ENCODE measurements at places on chromosomes 16 and 17. TPM values are rescaled to one million over a fixed set of nuclear protein-coding genes. Genes with fewer than 3 reads are reported as not detected.

- H3K27ac ChIP-seq, result no peak overlapping the region
- H3K36me3 ChIP-seq, result no peaks in the 10 kb centered on the region
- DNase-seq, result no peak
- no peak overlapping the region for H3K4me3 ChIP-seq
Measured at GRCh38 chr16:10228779-10229178, 46.6 kb upstream of the GRIN2A start.

DNA sequence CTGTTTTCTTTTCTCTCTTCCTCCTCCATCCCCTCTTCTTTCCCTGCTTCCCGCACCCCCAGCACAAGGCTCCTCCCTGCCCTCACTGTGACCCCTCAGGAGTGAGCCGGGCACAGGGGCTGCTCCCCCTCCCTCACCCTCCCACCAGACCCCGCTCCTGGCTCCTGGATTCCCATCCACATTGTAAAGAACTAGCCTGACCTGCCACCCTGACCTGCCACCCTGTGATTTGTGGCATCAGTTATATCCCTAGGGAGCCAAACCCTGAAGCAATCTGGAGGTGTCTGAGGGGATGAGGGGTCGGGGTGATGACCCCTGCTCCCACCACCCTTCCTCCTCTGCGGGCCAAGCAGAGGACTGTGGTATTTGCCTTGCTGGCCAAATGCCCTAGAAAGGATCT is 98.0 kb upstream of the LHX1 start:
- H3K4me3 ChIP-seq, result no peak overlapping the region
- no peak overlapping the region for H3K27ac ChIP-seq
- no peaks in the 10 kb centered on the region for H3K36me3 ChIP-seq
- no peaks in the 10 kb centered on the region for H3K4me1 ChIP-seq
- no peaks in the 10 kb centered on the region for H3K27me3 ChIP-seq

DNA sequence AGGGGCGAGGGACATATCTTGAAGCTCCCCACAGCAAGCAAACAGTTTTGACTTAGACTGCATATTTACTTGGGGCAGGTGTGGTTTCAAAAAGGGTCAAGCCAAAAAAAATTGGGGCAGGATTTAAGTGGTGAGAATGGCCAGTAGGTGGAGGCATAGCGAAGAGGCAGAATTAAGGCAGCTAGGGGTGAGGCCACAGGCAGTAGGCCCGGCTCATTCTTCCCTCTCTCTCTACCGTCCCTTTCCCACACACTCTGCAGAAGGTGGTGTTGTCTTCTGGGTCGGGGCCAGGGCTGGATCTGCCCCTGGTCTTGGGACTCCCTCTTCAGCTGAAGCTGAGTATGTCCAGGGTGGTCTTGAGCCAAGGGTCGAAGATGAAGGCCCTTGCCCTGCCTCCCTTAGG is 2.6 kb downstream of the SHBG start:
- no peaks in the 10 kb centered on the region for H3K27me3 ChIP-seq
- H3K27ac ChIP-seq, result no peak overlapping the region
- H3K4me3 ChIP-seq, result no peak overlapping the region
- no peaks in the 10 kb centered on the region for H3K36me3 ChIP-seq

DNA sequence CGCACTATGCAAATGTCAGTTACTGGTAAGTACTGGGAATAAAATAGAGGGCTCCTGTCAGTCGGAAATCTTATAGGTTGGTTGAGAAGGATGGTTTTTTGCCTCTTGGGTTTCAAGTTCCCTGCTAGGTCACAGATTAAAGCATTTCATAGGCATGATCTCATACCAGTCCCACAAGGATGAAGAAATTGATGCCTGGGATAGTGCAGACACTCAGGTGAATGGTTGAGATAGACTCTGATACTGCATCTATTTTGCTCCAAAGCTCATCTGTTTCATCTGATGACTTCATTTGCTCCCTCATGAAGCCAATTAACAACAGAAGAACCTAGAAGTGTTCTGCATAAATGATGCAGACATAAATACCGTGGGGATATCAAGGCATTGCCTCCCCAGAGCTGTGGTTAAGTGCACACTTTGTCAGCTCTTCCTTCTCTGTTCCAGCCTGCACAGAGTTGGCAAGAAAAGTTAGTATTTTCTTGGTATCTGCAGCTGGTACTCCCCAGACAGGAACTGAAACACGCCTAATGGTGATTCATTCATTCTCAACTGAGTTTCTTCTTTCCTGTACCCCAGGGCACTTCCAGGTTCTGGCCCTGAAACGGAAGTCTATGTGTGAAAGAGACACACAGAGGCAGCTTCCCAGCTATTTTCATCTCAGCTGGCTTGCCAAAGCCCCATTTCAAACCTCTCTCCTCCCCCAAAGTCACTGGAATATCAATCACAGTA is 418.3 kb upstream of the SALL1 start:
- H3K4me3 ChIP-seq, result no peak overlapping the region
- H3K4me1 ChIP-seq, result no peaks in the 10 kb centered on the region
- H3K27me3 ChIP-seq, result no peaks in the 10 kb centered on the region

- no peak for DNase-seq
- peaks cover 29% of the 10 kb centered on the region for H3K36me3 ChIP-seq
- no peaks in the 10 kb centered on the region for H3K27me3 ChIP-seq
- H3K4me3 ChIP-seq, result no peak overlapping the region
Measured at GRCh38 chr16:25126820-25127232, 15.3 kb downstream of the LCMT1 start.

DNA sequence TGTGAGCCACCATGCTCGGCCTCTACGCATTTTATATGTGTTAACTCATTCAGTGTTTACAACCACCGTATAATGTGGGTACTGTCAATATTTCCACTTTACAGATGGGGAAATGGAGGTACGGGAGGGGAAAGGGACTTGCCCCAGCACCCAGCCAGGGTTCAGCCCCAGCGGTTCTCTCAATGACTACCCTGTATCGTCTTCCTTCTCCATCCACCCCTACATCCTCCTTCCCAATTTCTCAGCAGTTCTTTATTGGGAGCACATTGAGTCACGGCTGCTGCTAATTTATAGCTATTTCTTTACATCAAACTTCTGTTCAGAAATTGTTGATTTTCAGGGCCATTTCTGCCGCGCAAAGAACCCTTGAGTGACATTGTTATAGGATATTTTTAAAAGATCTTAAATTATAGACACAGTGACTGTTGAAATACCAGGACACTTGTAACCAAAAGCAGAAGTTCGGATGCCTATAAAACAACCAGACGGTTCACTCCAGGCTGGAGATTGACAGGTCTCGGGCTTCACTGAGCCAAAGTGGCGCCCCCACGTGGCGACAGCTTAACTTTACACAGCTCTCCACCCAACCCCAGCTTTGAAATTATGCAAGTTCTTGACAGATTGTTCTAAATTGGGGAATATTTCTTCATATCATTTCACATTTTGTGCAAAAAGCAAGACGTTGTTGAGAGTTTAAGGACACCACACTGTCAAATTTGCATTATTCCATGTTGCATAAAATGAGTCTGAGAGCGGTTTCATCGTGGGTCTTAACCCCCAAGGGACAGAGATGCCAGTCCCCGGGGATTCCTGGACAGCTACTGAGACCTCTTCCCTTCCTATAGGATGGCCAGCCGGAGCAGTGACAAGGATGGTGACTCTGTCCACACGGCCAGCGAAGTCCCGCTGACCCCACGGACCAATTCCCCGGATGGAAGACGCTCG is 11.8 kb downstream of the SYT17 start:
- H3K27ac ChIP-seq, result no peak overlapping the region
- H3K36me3 ChIP-seq, result no peaks in the 10 kb centered on the region
- no peak overlapping the region for H3K4me3 ChIP-seq
- H3K27me3 ChIP-seq, result no peaks in the 10 kb centered on the region
- H3K4me1 ChIP-seq, result no peaks in the 10 kb centered on the region
- no peak for DNase-seq

DNA sequence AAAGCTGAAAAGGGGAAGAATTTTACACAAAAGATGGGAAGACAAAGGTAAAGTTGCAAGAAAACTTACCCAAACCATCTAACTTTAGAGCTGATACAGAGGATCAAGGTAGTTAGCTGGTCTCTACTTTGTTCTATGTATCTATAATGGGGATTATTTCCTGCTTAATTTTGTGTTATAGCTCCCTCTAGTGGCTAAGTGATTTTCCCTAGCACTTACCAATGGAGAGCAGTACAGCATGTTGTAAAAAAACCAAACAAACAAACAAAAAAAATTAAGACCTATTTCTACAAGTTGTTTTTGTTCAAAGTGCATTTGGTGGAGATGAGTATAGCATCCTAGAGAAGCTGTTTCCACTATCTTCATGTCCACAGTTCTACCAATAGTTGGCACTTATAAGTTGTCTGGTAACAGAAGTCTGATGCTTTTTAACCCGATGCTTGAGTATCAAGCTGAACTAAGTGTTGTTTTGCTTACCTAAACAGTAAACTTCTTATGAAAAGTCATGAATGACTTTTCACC is 7.5 kb downstream of the SRSF1 start:
- peaks cover 15% of the 10 kb centered on the region for H3K4me1 ChIP-seq
- H3K4me3 ChIP-seq, result no peak overlapping the region
- no peaks in the 10 kb centered on the region for H3K27me3 ChIP-seq
- peaks cover 7% of the 10 kb centered on the region for H3K36me3 ChIP-seq

GRCh38 chr16:8826278-8826879 is 28.7 kb downstream of the PMM2 start:
- no peaks in the 10 kb centered on the region for H3K27me3 ChIP-seq
- no peak for DNase-seq
- no peaks in the 10 kb centered on the region for H3K36me3 ChIP-seq
- H3K4me1 ChIP-seq, result no peaks in the 10 kb centered on the region

DNA sequence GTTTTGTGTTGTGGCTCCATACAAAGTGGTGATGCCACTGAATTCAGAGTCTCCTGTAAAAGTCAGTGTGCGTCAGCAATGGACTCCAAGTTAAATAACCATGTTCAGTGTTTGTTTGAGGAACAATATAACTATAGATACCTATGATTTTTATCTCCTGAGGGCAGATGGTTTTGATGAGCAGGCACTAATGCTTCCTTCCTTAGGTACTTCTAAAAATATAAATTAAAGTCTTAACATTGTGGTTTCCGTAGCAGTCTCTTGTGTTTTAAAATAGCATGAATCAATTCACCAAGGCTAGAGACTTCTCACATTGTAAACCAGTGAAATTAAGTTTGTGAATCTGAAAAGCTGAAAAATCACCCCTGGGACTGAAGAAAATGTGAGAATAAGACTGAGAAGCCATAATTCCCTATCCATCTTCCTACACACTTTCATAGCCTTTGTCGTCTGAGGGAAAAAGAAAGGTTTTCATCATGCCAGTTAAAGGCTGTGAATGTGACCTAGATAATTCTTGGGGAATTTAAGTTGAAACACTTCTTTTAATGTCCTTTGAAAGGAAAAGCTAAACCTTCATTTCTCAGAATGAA is 1502.9 kb downstream of the CDH11 start:
- no peak for DNase-seq
- H3K4me3 ChIP-seq, result no peak overlapping the region
- no peaks in the 10 kb centered on the region for H3K4me1 ChIP-seq
- H3K36me3 ChIP-seq, result no peaks in the 10 kb centered on the region
- H3K27me3 ChIP-seq, result no peaks in the 10 kb centered on the region

DNA sequence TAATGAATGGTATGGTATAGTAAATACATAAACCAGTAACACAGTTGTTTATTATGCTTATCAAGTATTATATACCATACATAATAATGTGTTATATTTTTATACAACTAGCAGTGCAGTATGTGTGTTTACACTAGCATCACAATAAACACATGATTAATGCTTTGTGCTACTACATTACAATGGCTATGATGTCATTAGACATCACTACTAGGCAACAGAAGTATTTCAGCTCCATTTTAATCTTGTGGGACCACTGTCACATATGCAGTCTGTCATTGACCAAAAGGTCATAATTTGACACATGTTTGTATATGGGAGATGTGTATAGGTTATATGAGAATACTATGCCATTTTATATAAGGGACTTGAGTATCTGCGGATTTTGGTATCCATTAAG is 32.7 kb downstream of the TRIM37 start:
- H3K36me3 ChIP-seq, result peaks cover 46% of the 10 kb centered on the region
- no peak overlapping the region for H3K4me3 ChIP-seq
- H3K27me3 ChIP-seq, result no peaks in the 10 kb centered on the region
- DNase-seq, result no peak
- no peaks in the 10 kb centered on the region for H3K4me1 ChIP-seq

DNA sequence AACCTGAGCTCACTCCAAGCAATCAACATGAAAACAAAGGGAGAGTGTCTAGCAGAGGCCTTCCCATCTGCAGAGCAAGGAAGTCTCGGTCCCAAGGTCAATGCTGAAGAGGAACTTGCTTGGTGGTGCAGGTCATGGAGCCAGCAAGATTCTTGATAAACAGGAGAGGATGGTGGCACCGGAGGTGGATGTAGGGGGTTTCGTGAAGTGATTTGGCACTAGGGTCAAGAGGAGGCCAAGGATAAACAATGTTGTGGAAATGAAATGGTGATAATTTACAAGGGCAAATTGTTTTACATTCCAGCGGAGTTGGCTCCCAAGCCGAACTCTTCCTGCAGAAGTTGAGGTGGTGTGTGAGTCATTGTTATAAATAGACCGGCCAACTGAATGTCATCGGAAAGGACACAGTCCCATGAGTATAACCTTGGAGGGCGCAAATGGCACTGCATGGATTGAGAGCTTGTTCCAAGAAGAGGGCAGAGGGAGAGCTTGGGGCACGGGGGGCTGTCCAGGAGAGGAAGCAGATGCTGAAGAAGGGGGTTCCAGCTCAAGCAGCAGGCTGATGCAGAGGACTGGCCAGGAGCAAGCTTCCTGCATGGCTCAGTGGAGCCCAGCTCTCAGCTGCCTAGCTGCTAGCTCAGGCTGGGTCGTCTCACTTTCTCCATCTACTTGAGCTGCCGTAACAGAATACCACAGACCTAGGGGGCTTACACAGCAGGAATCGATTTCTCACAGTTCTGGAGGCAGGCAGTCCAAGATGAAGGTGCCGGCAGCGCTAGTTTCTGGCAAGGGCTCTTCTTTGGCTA is 136.6 kb downstream of the COPRS start:
- H3K27me3 ChIP-seq, result no peaks in the 10 kb centered on the region
- H3K4me3 ChIP-seq, result no peak overlapping the region
- H3K4me1 ChIP-seq, result no peaks in the 10 kb centered on the region
- DNase-seq, result no peak
- H3K36me3 ChIP-seq, result no peaks in the 10 kb centered on the region

The NLK gene
- total RNA-seq, result 16.3 TPM

DNA sequence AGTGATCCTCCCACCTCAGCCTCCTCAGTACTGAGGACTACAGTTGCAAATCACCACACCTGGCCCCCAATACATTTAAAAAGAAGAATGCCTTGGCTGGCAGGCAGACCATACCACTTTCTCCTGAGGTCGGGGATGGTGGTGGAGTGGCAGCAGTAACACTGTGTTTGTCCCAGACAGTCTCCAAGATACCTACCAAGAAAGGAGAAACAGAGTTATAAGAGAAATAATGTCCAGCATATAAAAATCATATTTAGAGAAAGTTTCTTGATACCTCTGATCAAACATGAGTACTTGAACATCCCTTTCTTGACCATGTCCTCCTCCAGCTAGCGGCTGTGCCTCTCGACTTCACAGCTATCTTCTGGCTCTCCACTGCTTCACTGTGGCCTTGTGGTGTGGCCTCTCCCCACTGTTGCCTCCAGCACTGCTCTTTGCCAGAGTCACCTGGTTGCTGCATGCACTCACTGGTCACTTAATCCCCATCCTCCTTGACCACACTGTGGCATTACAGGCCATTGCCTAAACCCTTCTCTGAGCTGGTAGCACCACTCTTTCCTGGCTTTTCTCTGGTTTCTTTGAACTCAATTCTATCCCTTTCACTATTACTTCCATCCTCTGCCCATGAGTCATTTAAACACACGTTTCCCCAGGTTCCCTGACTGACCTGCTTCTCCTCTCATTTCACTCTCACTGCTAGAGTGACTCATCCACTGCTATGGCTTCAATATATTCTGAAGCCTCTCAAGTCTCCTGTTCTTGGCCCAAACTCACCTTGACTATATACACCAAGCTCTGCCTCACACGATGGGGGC is 45.2 kb downstream of the XPO6 start:
- peaks cover 55% of the 10 kb centered on the region for H3K36me3 ChIP-seq
- H3K27ac ChIP-seq, result peak overlapping the region; percentile 65
- H3K27me3 ChIP-seq, result no peaks in the 10 kb centered on the region
- H3K4me3 ChIP-seq, result no peak overlapping the region

The FAM171A2 gene
- total RNA-seq, result 0.78 TPM

Data from naive thymus-derived CD4-positive, alpha-beta T cell (primary cell).